ENCODE measurements at places on chromosomes 6 and 20. TPM values are rescaled to one million over a fixed set of nuclear protein-coding genes. Genes with fewer than 3 reads are reported as not detected.

DNA sequence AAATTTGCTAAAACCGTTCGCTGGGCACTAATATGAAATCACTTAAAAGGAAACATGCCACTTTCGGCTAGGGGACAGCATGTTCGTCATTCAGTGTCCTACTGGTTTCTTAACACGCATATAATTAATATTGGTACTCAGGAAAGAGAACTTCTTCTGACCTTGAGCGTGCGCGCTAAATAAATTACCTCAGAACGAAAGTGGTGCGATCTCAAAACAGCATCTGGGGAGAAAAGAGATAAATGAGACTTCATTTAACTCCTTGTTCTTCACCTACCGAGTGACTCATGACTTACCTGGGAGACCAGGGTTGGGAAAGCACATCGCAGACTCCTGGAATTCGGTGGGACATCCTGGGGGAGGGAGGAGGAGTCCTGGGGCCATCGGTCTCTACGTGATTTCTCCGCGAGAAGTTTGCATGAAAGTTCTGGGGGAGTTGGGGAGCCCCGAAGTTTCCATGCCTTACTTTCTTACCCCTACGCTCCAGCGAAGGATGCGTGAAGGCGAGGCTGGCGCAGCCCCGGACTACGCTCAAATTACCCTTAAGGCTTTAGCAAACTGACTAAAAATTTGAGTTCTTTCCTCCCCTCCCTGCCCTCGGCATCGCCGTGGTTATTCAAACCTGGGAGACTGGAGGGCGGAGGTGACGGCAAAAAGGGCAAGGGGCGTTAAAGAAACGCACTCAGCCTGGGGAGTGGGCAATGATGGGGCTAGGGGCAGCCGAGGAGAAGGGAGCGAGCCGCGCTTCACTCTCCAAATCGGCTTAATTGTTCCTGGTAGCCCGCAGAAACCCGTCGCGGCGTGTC is 1.1 kb upstream of the BEND6 start:
- DNase-seq: no peak

DNA sequence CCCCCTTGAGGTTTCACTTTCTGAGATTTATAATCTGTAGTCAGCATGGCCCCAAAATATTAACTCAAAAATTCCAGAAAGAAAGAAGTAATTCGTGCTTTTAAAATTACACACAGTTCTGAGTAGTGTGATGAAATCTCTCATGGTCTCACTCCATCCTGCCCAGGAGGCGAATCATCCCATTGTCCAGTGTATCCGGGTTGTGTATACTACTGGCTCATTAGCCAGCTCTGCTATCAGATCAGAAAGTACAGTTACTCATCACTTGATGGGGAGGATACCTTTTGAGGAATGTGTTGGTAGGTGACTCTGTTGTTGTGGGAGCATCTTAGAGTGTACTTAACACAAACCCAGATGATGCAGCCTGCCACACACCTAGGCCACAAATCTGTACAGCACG is 65.2 kb downstream of the CDC5L start:
- no peak for DNase-seq

GRCh38 chr20:32445539-32446273 is 87.6 kb downstream of the ASXL1 start:
- no peak for DNase-seq

DNA sequence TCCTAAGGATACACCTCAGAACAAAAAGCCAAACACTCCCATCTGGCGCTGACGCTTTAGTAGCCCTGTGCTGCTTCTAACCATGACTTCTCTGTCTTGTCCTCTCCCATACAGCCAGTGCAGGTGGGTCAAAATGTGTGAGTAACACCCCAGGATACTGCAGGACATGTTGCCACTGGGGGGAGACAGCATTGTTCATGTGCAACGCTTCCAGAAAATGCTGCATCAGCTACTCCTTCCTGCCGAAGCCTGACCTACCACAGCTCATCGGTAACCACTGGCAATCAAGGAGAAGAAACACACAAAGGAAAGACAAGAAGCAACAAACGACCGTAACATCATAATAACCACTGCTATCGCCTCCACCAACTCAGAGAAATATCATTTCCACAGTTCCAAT is 1.4 kb downstream of the DEFB132 start:
- no peak for DNase-seq

DNA sequence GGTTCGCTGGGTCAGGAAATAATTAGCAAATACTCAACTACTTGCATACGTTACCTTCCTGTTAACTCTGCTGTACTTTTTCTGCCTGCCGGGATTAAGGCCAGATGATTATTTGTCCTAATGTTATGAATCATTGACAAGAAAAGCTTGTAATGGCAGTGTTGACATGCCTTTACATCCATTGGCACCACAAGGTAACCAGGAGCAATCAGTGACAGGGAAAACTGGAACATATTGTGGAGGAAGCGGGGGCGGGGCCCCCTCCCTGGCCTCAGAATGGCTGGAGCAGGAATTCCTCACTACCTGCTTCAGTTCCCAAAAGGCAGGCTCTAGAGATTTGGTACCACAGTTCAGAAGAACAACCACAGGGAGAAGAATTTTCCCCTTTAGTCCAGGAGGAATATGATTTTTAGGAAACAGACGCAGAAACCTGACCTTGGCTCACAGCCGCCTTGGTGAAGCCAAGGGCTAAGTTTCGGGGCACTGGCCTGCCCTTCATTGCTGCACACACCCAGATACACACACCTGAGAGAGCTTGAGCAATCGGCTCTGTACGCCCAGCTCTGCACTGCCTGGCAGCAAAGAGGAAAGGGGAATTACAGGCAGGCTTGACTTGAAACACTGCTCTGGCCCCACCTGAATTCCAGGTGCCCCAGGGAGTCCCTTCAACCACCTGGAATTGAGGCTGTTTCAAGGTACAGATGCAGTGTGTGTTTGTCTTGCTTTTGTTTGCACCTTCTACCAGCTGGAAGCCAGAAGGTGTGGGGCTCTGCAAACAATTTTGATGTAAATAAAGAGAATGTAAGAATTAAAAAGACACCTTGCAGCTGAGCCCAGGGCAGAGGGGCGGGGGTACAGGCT is 89.8 kb downstream of the MYB start:
- DNase-seq: peak; percentile 27

GRCh38 chr20:40592941-40593340 is 96.1 kb downstream of the MAFB start:
- no peak for DNase-seq

GRCh38 chr20:64205611-64206026 is 41.4 kb downstream of the MYT1 start:
- no peak for DNase-seq

GRCh38 chr20:50366270-50367103 is 143.7 kb upstream of the PTPN1 start:
- DNase-seq: peak; percentile 62

DNA sequence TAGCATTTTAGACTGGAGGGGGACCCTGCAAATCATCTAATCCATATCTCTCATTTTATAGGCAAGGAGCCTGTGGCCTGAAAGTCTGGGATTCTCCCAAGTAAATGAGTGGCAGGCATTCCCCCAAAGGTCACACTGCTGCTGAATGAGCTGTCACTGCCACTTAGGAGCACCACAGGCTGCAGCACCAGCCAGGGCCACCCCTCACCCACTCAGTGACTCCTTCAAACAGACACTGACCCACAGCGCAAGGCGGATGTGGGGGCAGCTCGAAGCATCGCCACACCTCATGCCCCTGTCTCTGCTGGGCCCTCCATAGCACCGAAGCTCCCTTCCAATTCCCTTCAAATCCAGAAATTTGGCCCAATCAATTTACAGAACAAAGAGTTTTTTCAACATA is 119.9 kb upstream of the ARID1B start:
- DNase-seq: no peak

- no peak for DNase-seq
Observed at GRCh38 chr6:99415446-99415845, 9.7 kb downstream of the PNISR start.

DNA sequence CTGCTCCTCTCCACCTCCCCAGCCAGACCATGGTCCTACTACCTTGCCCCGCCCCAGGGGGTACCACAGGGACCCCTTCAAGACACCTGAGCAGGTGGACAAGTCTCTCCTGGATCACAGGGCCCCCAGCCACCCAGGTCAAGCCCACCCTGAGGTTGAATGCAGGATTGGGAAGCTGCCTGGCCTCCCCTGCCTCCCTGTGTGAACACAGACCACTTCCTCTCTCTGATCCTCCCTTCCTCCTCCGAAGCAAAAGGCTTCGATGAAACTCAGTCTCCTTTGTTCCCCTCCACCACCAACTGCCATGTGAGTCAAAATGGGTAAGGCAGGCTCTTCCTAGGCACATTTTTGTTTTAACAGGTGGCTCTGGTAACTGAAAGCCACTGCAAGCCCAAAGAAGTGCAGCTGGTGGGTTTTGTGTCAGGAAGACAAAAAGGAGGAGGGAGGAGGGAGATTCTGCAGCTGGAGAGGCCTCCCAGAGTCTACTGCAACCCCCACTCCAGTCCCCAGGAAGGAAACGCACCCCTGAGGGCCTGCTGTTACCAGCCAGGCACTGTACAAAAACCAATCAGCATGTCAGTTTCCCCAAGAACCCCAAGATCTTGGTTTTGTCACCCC is 5.4 kb downstream of the ADA start:
- DNase-seq: peak; percentile 48

GRCh38 chr6:119173249-119174084 is 95.0 kb upstream of the FAM184A start:
- DNase-seq: no peak

DNA sequence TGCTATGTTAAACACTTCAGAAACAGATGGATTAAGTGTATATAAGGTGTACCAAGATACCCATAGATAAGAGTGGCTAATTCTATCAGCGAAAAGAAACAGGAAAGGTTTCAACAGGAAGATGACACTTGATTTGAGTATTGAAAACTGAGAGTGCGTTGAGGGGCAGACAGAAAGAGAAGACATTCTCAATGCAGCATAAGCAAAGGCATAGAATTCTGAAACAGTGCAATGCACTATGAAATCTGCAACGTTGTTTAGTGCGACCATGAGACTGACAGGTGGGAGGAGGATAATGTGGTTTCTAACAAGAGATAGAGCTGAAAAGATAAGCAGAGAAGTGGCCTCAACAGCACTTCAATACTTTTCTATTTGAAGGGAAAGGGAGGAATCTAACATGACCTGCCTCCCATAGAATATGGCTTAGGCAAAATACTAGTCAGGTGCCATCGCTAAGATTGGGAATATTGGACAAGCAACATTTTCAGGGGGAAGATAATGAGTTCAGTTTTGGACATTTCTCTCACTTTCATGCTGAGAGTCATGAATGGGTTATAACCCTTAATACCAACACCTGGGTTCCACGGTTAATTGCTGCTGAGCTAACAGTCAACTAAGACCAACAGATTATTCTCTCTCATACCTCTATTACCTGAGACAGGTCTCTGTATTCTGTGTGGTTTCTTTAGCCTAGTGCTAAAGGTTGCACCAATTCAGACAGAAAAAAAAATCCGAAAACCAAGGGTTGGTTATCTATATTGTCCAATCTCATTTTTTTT is 312.9 kb upstream of the ARID1B start:
- DNase-seq: no peak

The GPANK1 gene
- polyA plus RNA-seq: 33.9 TPM

The STXBP5 gene
- polyA plus RNA-seq: 12.6 TPM

The CGA gene
- not detected for polyA plus RNA-seq

The SPATA2 gene
- 10.7 TPM for polyA plus RNA-seq

Data from renal pelvis (tissue), 12 donors.